ENCODE measurements at places on chromosomes 1 and 21.
A peak's percentile ranks its signal among the peaks of the same experiment; 100 is the strongest.

GRCh38 chr1:56074007-56074651 lies 505.2 kb downstream of the PLPP3 start:
- no peak for DNase-seq
- H3K27me3 ChIP-seq = peaks cover 1% of the 10 kb centered on the region
- H3K36me3 ChIP-seq = no peaks in the 10 kb centered on the region
- H3K4me3 ChIP-seq = no peak overlapping the region
- H3K4me1 ChIP-seq = no peaks in the 10 kb centered on the region

GRCh38 chr1:27481994-27482620 lies 7.9 kb downstream of the WASF2 start:
- H3K4me1 ChIP-seq = peaks cover 42% of the 10 kb centered on the region
- H3K27me3 ChIP-seq = no peaks in the 10 kb centered on the region

DNA sequence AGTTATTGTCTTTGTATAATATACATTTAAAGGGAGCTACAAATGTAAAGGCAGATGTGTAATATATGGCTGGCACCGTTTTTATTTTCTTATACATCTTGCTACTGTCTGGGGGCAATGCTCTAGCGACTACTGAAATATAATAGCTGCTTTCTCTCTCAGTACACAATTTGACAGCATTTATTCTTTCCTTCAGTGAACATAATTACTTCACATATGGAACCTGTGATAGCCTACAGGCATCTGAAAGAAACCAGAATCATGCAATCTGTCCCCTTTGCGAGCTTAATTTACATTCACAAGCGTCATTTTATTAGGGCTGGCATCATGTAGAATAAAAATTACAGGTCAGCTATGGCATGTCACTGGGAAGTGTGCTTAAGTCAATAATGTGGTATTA lies 557.5 kb upstream of the PTBP2 start:
- H3K4me3 ChIP-seq = no peak overlapping the region
- DNase-seq = no peak
- no peaks in the 10 kb centered on the region for H3K36me3 ChIP-seq
- H3K27me3 ChIP-seq = peaks cover 2% of the 10 kb centered on the region

GRCh38 chr21:43021756-43022600 lies 47.6 kb downstream of the PKNOX1 start:
- peaks cover 49% of the 10 kb centered on the region for H3K36me3 ChIP-seq
- peaks cover 1% of the 10 kb centered on the region for H3K27me3 ChIP-seq
- H3K4me1 ChIP-seq = peaks cover 1% of the 10 kb centered on the region
- no peak overlapping the region for H3K4me3 ChIP-seq
- no peak for DNase-seq

GRCh38 chr1:160973491-160973890 lies 18.9 kb upstream of the ITLN2 start:
- no peaks in the 10 kb centered on the region for H3K4me1 ChIP-seq
- H3K27me3 ChIP-seq = peaks cover 7% of the 10 kb centered on the region

- H3K4me1 ChIP-seq = peaks cover 17% of the 10 kb centered on the region
- DNase-seq = peak; percentile 12
- peak overlapping the region; percentile 97 for H3K4me3 ChIP-seq
- peaks cover 2% of the 10 kb centered on the region for H3K27me3 ChIP-seq
- H3K36me3 ChIP-seq = no peaks in the 10 kb centered on the region
These were observed 630 bp downstream of the ACP6 start for GRCh38 chr1:147669469-147670318.

GRCh38 chr1:204350857-204351573 lies 8.7 kb downstream of the PLEKHA6 start:
- no peak overlapping the region for H3K4me3 ChIP-seq
- peaks cover 3% of the 10 kb centered on the region for H3K27me3 ChIP-seq
- DNase-seq = no peak
- H3K36me3 ChIP-seq = no peaks in the 10 kb centered on the region
- no peak overlapping the region for H3K27ac ChIP-seq

GRCh38 chr1:110053552-110054428 lies 16.7 kb downstream of the ALX3 start:
- peaks cover 31% of the 10 kb centered on the region for H3K36me3 ChIP-seq
- no peak overlapping the region for H3K27ac ChIP-seq
- H3K4me3 ChIP-seq = no peak overlapping the region
- H3K27me3 ChIP-seq = no peaks in the 10 kb centered on the region

GRCh38 chr1:24454673-24455072 lies 39.1 kb downstream of the NIPAL3 start:
- H3K36me3 ChIP-seq = peaks cover 42% of the 10 kb centered on the region
- H3K4me1 ChIP-seq = no peaks in the 10 kb centered on the region
- no peak overlapping the region for H3K27ac ChIP-seq
- no peak for DNase-seq
- H3K4me3 ChIP-seq = no peak overlapping the region

- H3K27ac ChIP-seq = no peak overlapping the region
- peaks cover 4% of the 10 kb centered on the region for H3K36me3 ChIP-seq
- H3K4me1 ChIP-seq = no peaks in the 10 kb centered on the region
- no peak for DNase-seq
- no peaks in the 10 kb centered on the region for H3K27me3 ChIP-seq
These were observed 56.8 kb upstream of the IPO9 start for GRCh38 chr1:201772178-201772577.

- DNase-seq = no peak
- H3K27me3 ChIP-seq = peaks cover 9% of the 10 kb centered on the region
- H3K36me3 ChIP-seq = no peaks in the 10 kb centered on the region
- no peak overlapping the region for H3K27ac ChIP-seq
- no peaks in the 10 kb centered on the region for H3K4me1 ChIP-seq
These were observed 44.9 kb upstream of the BARHL2 start for GRCh38 chr1:90761781-90762589.

DNA sequence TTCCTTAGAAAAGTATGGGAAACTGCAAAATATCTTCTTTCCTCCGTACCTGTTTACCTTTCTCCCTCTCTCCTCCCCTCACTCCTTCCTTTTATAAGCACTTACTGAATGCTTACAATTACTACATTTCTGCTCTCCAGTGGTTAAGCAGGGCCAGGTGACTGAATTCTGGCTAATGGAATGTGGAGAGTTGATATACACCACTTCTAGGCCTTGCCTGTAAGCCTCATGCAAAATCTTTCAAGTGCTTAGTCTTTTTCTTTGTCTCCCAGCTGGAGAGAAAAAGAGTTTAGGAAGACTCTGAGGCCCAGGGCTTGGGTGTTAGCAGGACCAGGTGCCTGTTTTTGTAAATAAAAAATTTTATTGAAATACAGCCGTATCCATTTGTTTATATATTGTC lies 77.7 kb upstream of the CACNA1E start:
- no peaks in the 10 kb centered on the region for H3K4me1 ChIP-seq
- no peaks in the 10 kb centered on the region for H3K27me3 ChIP-seq
- no peak for DNase-seq
- H3K36me3 ChIP-seq = no peaks in the 10 kb centered on the region

- no peaks in the 10 kb centered on the region for H3K4me1 ChIP-seq
- no peaks in the 10 kb centered on the region for H3K27me3 ChIP-seq
- H3K36me3 ChIP-seq = peaks cover 11% of the 10 kb centered on the region
- peak; percentile 13 for DNase-seq
- no peak overlapping the region for H3K27ac ChIP-seq
These were observed 22.6 kb downstream of the CASP9 start for GRCh38 chr1:15501208-15502032.

DNA sequence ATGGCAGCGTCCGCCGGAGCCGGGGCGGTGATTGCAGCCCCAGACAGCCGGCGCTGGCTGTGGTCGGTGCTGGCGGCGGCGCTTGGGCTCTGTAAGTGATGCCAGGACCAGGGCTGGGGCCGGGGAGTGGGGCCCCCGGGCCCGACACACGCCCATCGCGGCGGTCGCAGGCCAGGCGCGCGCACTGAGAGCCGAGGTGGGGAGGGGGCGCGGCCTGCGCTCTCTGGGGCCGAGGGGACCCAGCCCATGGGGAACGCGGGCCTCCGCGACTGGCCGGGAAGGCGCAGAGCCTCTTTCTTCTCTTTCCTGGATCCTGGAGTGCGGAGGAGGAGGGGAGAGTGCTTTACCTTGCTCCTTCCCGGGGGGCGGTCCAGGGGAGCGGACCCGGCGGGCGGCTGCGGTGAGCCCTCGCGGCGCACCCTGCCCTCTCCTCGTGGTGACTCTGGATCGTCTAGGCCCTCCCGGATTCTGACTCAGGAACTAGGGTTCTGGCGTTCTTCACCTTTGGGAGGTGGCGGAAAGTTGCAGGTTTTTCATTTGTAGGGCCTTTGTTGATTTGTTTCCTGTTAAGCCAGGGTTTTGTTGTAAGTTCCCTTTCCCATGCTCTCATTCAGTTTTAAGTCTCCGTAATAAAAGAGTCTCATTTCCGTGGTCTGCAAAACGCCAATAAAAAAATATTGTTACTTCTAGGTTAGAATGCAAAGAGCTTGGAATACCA lies 529 bp downstream of the MPZL1 start:
- peaks cover 15% of the 10 kb centered on the region for H3K27me3 ChIP-seq
- peaks cover 12% of the 10 kb centered on the region for H3K36me3 ChIP-seq
- H3K27ac ChIP-seq = peak overlapping the region; percentile 7
- peaks cover 23% of the 10 kb centered on the region for H3K4me1 ChIP-seq
- peak; percentile 27 for DNase-seq
- H3K4me3 ChIP-seq = peak overlapping the region; percentile 90

GRCh38 chr1:243213045-243213787 lies 41.9 kb downstream of the CEP170 start:
- peaks cover under 1% of the 10 kb centered on the region for H3K27me3 ChIP-seq
- no peak for DNase-seq
- no peak overlapping the region for H3K27ac ChIP-seq
- peaks cover 6% of the 10 kb centered on the region for H3K36me3 ChIP-seq

GRCh38 chr1:226685196-226685820 lies 53.8 kb downstream of the ITPKB start:
- peaks cover 1% of the 10 kb centered on the region for H3K27me3 ChIP-seq
- peaks cover 100% of the 10 kb centered on the region for H3K4me1 ChIP-seq
- H3K4me3 ChIP-seq = peak overlapping the region; percentile 2
- peaks cover 10% of the 10 kb centered on the region for H3K36me3 ChIP-seq

DNA sequence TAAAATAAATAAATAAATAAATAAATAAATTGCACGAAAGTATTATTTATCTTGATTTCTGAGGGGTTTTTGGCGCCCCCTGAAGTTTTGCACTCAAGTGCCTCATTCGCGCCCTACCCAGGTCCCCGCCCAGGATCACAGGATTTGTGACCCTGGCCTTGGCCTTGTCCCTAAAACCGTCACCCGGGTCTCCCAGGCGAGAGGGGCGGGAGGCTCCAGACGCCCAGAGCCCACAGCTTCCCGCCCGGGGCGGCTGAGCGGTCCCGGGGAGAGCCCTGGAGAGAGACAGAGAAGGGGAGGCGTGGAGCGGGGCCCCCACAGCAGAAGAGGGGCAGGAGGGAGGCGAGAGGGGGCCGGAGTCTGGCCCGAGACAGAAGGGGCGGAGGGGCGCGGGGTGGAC lies 91.8 kb upstream of the CASZ1 start:
- no peak overlapping the region for H3K4me3 ChIP-seq
- H3K36me3 ChIP-seq = no peaks in the 10 kb centered on the region
- DNase-seq = no peak
- H3K27ac ChIP-seq = no peak overlapping the region
- H3K4me1 ChIP-seq = no peaks in the 10 kb centered on the region
- H3K27me3 ChIP-seq = peaks cover 22% of the 10 kb centered on the region

- H3K4me3 ChIP-seq = peak overlapping the region; percentile 60
- DNase-seq = peak; percentile 28
- H3K4me1 ChIP-seq = peaks cover 44% of the 10 kb centered on the region
- H3K27ac ChIP-seq = peak overlapping the region; percentile 98
- H3K27me3 ChIP-seq = peaks cover 4% of the 10 kb centered on the region
These were observed 4.3 kb upstream of the NADK start for GRCh38 chr1:1782399-1783221.

DNA sequence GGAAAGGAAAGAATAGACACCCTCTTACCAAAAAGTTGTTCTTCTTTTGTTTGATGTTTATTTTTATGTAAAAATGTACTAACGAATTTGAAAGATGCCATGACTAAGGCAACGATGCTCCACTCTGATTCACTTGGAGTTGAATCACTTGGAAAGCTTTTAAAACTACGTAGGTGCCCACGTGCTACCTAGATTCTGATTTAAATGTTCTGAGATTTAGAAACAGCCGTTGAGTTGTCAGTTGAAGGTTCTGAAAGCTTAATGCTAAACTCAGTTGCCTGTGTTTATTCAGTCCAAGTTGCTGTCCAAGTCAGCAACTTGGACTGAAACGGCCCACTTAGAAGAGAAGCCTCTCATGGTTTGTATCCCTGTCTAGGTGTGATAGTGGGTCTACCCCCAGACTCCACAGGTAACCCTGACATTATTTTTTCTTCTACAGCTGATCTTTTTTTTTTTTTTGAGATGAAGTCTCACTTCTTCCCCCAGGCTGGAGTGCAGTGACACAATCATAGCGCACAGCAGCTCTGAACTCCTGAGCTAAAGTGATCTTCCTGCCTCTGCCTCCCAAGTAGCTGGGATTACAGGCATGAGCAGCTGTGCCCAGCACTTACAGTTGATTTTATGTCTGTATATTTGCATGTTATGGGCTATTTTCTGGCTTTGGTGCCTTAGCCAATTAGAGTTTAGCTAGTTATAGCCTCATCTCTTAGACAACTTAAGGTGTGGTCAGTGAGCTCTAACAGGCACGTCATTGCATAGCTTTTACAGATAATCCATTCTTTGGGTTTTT lies 1.4 kb upstream of the VAMP4 start:
- H3K27ac ChIP-seq = peak overlapping the region; percentile 98
- peaks cover 7% of the 10 kb centered on the region for H3K27me3 ChIP-seq
- peak overlapping the region; percentile 97 for H3K4me3 ChIP-seq
- no peak for DNase-seq
- H3K4me1 ChIP-seq = peaks cover 53% of the 10 kb centered on the region

DNA sequence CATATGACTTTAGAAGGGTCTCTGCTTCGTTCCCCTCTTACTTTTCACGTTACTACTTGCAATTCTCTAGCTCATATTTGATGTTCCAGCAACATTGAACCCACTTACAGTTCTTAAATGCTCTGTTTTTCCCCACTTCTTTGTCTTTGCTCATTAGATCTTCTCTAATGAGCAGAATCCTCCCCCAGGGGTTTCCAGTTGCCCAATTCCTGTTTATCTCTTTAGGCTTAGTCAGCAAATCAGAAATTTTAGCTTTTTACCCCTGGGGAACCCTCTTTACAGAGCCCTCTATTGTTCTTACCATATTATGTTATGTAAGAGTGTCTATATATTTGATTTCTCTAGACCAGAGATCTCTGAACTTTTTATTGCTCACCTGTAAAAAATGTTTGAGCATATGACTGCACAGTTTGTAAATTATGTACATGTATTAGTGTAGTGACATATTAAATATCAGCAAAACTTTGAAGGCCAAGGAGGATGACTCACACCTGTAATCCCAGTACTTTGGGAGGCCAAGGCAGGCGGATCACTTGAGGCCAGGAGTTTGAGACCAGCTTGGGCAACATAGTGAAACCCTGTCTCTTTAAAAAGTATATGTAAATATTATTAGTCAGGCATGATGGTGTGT lies 71.4 kb downstream of the FNBP1L start:
- no peaks in the 10 kb centered on the region for H3K4me1 ChIP-seq
- peaks cover 3% of the 10 kb centered on the region for H3K27me3 ChIP-seq
- H3K36me3 ChIP-seq = no peaks in the 10 kb centered on the region
- DNase-seq = no peak
- H3K4me3 ChIP-seq = no peak overlapping the region
- no peak overlapping the region for H3K27ac ChIP-seq

GRCh38 chr1:205376739-205377138 lies 20.0 kb upstream of the KLHDC8A start:
- no peak overlapping the region for H3K4me3 ChIP-seq
- no peak overlapping the region for H3K27ac ChIP-seq
- H3K36me3 ChIP-seq = no peaks in the 10 kb centered on the region
- H3K27me3 ChIP-seq = peaks cover 10% of the 10 kb centered on the region
